ENCODE measurements at places on chromosomes 2 and 18.

DNA sequence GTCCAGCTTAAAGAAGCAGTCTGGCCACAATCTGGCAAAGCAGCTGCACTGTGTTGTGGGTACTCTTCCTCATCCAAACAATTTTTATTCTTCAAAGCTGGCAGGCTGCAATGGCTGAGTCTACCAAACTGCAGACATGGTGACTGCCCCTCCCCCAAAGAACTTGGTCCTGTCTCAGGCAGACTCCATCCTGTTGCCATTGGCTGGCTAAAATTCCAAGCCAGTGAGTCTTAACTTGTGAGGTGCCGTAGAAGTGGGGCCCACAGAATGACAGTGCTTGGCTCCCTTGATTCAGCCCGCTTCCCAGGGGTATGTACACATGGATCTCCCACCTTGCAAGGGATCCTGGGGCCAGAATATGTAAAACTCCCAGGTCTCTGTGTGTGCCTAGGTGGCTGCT lies 14.5 kb upstream of the NXPH2 start:
- no peak for DNase-seq

DNA sequence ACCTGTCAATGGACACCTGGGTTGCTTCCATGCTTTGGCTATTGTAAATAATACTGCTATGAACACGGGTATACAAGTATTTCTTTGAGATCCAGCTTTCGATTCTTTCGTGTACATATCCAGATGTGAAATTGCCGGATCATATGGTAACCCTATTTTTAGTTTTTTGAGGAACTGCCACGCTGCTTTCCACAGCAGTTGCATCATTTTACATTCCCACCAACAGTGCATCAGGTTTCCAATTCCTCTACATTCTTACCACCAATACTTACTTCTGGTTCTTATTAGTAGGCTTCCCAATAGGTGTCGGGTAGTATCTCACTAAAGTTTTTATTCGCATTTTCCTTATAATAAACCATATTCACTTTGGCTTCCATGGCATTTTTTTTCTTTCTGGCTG lies 69.6 kb downstream of the PID1 start:
- DNase-seq, result no peak

GRCh38 chr18:68177807-68178702 lies 536.9 kb downstream of the TMX3 start:
- no peak for DNase-seq

GRCh38 chr2:182553483-182553882 lies 126.6 kb upstream of the PDE1A start:
- peak; percentile 46 for DNase-seq

- no peak for DNase-seq
Measured at GRCh38 chr2:64331114-64331645, 122.8 kb upstream of the LGALSL start.

GRCh38 chr2:182280118-182280517 lies 146.7 kb downstream of the PDE1A start:
- no peak for DNase-seq

DNA sequence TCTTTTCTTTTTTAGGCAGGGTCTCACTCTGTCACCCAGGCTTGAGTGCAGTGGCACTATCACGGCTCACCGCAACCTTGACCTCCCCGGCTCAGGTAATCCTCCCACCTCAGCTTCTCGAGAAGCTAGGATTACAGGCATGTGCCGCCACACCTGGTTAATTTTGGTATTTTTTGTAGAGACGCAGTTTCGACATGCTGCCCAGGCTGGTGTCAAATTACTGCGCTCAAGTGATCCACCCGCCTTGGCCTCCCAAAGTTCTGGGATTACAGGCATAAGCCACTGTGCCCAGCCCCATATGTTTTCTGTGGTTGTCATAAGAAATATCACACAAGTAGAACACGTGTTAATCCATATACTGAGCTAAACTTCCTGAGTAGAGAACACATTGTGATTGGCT lies 14.6 kb downstream of the ENOSF1 start:
- DNase-seq, result no peak

DNA sequence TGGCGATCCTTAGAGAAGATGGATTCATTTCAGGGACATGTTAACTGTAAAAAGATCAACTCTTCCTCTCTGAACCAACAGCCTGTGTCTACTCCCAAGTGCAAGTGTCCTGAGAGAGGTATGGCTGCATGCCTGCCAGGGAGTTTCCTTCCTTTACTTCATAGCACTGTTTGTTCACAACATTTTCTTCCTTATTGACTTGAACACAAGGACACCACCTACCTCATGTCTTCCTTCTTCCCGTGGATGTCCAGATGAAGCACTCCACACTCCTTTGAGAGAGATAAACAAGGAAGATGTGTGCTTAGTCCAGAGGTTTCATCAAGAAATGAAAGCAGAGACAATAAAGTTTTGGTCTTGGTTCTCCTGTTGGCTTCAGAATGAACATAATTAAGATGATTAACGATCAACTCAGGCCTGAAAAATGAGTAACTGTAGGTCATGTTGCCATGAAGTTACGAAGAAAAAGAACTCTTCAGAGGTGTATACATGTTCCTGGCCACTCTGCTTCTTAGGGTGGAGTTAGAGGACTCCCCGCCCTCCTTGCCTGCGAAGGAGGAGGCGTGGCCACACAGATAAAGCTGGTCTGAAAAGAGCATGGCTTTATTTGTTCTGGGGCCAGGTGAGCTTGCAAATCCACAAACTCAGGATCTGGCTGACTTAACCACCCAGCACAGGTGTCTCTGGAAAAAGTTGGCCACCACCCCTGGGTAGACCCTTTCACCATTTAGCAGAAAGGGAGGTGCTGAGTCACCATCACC lies 155.0 kb upstream of the KCTD1 start:
- DNase-seq, result no peak

DNA sequence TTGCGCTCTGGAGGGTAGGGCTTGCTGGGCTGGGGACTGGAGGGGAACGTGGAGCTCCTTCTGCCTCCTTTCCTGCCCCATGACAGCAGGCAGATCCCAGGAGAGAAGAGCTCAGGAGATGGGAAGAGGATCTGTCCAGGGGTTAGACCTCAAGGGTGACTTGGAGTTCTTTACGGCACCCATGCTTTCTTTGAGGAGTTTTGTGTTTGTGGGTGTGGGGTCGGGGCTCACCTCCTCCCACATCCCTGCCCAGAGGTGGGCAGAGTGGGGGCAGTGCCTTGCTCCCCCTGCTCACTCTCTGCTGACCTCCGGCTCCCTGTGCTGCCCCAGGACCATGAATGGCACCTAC lies 4.3 kb downstream of the GPR35 start:
- no peak for DNase-seq
